ENCODE measurements at places on chromosomes 4 and X.

GRCh38 chr4:86007042-86007441 lies 352.8 kb downstream of the MAPK10 start:
- DNase-seq = no peak

- no peak for DNase-seq
These were observed 34.8 kb downstream of the ZNF185 start for GRCh38 chrX:152932598-152933175.

- DNase-seq = no peak
These were observed 317.0 kb upstream of the ANXA10 start for GRCh38 chr4:167775375-167775774.

GRCh38 chrX:96147681-96148080 lies 537.0 kb upstream of the DIAPH2 start:
- DNase-seq = no peak

- no peak for DNase-seq
These were observed 103.6 kb downstream of the ENOX2 start for GRCh38 chrX:130799393-130799792.

DNA sequence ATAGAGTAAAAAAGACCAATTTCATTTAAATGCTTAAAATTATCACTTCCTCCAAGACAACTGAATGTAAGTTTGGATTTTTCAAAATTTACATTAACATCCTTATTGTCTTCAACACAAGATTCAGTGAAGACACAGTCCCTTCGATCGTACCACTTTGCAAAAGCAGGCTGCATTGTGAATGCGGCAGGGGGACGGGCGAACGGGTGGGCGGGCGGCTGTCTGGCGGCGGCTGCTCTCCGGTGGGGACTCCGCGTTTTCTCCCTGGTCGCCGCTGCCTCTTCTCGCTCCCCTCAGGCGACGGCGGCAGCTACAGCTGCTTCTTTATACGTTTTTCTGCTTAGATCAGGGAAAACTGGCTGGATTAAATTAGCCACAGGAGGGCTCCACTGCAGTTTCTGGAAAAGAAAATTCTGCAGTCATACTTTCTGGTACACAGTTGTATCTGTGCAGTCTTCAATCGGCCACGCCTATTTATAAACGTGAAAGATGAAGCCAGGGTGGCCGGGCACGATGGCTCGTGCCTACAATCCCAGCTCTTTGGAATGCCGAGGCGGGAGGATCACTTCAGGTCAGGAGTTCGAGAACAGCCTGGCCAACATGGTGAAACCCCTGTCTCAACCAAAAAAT lies 33.9 kb upstream of the HPF1 start:
- DNase-seq = peak; percentile 14

GRCh38 chrX:7133050-7133440 lies 14.5 kb upstream of the STS start:
- no peak for DNase-seq

DNA sequence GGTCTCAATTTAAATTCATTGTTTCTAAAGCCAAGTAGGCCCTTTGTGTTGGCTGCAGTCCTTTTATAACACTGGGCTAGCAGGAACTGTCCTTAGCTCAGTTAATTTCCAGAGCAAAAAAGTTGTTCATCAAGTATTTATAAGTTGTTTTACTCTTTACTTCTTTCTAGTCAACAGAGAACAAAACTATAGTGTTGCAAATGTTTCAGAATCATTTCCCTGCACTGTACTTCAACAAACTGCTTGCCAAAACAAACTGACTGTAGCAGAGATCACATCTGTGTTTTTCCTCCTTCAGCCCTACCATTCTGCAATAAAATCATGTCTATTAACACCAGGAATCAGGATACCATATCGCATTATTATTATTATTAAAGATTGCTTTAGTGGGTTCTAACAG lies 168.5 kb upstream of the SH3RF1 start:
- DNase-seq = no peak

- no peak for DNase-seq
These were observed 40.5 kb downstream of the NFKB1 start for GRCh38 chr4:102541697-102542096.

- no peak for DNase-seq
These were observed 444.8 kb upstream of the SLIT2 start for GRCh38 chr4:19806865-19807264.

- DNase-seq = peak; percentile 17
These were observed at the start of gene SMARCA1 for GRCh38 chrX:129523079-129523911. Gene SMARCA1 (minus strand): TSS chrX:129523490. CDS start chrX:129523370, 120 bp downstream.

- DNase-seq = no peak
These were observed 24.4 kb downstream of the PLAC1 start for GRCh38 chrX:134633832-134634231.

GRCh38 chrX:153410373-153410772 lies 899 bp upstream of the ZFP92 start:
- DNase-seq = no peak

DNA sequence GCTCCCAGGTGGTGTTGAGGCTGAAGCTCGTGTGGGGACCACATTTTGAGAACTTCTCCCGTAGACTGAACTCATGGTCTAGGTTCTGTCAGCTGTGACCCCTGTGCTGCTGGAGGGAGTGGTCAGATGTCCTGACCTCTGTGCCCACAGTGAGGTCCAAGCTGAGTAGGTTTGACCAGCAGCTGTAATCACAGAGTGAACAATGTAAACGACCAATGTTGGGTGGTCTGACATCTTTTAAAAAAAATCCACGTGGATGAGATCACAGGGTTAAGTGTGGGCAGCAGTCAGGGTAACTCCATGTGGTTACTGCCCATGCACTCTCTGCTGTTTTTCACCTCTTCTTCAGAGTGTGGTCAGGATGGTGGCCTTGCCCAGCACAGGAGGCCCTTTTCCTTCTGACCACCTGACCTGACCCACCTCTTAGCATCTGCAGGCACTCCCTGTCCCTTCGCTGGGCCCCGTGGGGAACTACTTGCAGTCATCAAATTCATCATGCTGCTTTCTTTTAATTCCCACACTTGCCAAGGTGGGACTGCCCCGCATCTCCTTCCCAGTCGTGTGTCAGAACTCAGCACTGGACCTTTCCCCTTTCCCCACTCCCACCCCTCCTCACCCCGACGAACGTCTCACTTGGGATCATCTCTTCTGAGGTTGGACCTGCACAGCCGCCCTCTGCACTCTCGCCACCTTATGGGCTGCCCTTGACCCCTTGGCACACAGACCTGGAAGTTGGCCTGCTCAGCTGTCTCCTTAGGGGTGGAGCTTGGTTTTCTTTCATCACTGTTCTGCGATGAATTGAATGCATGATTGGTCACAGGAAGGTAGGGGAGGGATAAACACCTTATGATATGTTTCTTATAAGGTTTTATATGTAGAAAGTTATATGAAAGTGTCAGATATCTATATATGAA lies 120.1 kb downstream of the PTTG2 start:
- DNase-seq = no peak

GRCh38 chr4:26238778-26239679 lies 81.8 kb upstream of the RBPJ start:
- peak; percentile 60 for DNase-seq

DNA sequence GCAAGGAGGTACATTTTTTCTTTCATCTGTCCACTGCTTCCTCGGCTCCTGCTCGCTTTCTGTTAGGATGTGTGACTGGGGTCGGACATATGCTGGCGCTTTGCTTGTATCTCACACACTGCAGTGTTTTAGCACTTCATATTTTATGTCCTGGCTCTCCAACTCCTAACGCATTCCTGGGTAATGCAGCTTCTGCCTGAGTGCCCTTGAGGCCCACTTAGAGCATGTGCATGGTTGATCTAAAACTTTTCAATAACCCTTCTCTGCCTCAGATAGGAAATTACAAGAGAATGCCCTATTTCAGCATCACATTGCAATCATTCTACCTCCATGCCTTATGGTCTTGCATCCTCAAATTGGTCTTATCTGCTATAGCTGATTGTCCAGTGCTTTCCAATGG lies 65.3 kb downstream of the NEIL3 start:
- DNase-seq = no peak

DNA sequence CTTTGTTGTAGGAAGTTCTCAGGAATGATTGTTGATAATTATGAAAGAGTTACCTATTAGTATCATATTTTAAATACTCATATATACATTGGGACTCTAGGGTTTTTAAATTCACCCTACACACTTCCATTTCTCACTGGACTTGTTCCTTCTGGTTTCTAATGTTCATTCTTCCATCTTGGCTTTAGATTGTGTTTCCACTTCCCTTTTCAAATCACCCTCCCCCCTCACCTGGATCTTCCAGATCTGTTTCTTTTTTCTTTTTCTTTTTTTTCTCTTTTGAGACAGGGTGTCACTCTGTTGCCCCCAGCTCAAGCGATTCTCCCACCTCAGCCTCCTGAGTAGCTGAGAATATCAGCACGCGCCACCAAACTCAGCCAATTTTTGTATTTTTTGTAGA lies 6.7 kb upstream of the KIT start:
- DNase-seq = no peak

GRCh38 chr4:152545088-152545487 lies 9.2 kb upstream of the FBXW7 start:
- no peak for DNase-seq

DNA sequence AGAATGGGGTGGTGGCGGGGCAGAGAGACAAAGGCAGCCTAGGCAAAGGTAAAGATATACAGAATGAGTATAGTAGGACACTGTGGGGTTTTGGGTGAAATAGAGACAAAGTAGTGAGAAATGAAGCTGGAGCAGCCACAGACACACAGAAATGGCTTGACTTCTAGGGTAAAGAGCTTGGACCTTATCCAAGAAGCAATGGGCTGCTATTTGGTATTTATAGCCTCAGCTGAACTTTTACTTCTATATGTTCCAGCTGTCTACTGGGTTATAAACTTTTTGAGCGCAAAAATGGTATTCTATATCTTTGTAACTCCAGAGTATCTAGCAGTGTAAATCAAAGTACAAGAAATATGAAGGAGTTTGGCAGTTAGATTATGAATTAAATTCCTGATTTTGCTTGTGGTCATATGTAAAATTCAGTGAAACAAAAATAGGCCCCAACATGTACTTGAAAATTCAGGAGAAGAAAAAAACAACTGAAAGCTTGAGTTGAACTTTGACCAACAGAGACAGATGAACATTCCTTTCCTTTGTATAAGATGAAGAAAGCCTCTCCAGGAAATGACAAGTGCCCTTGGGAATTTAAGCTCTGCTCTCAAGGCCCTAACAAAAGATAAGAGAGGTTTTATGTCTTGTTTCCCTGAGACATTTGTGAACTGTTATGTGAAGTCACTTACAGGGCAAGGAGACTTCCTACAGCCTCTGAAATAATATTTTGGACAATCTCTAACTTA lies 354.1 kb downstream of the CHIC1 start:
- no peak for DNase-seq

DNA sequence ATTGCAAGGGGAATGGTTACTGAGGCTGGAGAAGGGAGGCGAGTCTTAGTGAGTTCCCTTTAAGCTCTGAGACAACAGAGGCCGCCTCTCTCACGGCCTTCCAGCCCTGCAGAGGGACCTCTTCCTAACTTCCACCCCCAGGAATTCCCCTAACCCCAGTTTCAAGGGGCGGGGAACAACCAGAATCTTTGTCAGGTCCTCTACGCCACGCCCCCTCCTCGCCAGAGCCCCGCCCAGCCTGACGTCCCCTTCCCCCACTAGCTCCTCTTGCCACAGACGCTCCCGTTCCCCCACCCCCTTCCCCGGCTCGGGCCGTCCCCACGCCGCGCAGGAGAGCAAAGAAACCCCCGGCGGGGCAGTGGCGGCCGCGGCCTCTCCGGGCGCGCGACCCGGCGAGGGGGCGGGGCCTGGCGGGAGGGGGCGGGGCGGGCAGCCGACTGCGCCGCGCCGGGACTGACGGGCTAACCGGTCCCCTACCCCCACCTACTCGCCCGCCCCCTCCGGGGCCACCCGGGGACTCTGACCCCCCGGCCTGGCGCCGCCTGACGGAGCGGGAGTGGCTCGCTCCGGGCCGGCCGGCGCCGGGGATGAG lies 12.3 kb upstream of the TMEM156 start:
- DNase-seq = peak; percentile 90

- peak; percentile 24 for DNase-seq
These were observed 57.6 kb downstream of the MAPK10 start for GRCh38 chr4:86302251-86302650.

- no peak for DNase-seq
These were observed 107.5 kb downstream of the CLNK start for GRCh38 chr4:10577018-10577417.

GRCh38 chr4:13920901-13921300 lies 293.4 kb upstream of the BOD1L1 start:
- DNase-seq = peak; percentile 47

DNA sequence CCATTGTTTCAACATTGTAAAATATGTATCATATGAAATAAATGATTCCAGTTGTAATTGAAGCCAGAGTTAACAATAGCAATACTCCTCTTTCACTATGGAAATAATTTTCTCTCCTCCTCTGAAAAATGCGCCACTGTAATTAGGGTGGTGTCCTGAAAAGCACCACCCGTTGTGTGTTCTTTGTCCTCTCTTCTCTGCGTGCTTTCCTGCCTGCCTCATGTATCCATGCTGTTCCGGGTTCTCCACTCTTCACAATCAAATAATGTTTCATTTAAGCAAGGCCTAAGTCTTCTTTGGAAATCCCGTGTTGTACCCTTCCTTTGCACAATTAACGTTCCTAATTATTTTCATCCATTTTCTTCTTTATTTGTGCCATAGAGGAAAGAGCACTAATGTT lies 293.3 kb downstream of the ADGRL3 start:
- no peak for DNase-seq

DNA sequence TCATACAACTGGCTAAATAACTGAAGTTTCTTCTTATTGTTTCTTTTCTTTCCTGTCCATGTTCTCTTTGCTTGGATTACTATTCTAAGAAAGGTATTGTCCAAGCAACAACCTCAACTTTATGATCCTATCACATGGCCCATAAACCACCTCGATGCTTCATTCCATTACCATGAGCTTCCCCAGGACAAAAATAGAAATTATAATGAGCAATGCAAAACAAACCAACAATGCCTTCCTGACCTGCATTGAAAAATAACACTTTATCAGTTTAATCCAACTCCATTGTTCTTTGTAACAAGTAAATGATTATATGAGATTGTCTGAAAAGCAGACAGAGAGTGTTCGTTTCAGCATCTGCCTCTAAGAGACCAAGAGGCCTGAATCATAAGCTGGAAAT lies 148.8 kb downstream of the HS6ST2 start:
- no peak for DNase-seq

- no peak for DNase-seq
These were observed 58.3 kb upstream of the SMARCA5 start for GRCh38 chr4:143455211-143455610.

GRCh38 chr4:22991576-22991975 lies 298.8 kb downstream of the GBA3 start:
- no peak for DNase-seq

Data from mucosa of gallbladder (tissue), 1 donor.